ENCODE measurements at places on chromosomes 5 and 9.
A peak's percentile ranks its signal among the peaks of the same experiment; 100 is the strongest.

GRCh38 chr5:104659497-104659896 lies 1096.9 kb upstream of the NUDT12 start:
- DNase-seq = no peak

DNA sequence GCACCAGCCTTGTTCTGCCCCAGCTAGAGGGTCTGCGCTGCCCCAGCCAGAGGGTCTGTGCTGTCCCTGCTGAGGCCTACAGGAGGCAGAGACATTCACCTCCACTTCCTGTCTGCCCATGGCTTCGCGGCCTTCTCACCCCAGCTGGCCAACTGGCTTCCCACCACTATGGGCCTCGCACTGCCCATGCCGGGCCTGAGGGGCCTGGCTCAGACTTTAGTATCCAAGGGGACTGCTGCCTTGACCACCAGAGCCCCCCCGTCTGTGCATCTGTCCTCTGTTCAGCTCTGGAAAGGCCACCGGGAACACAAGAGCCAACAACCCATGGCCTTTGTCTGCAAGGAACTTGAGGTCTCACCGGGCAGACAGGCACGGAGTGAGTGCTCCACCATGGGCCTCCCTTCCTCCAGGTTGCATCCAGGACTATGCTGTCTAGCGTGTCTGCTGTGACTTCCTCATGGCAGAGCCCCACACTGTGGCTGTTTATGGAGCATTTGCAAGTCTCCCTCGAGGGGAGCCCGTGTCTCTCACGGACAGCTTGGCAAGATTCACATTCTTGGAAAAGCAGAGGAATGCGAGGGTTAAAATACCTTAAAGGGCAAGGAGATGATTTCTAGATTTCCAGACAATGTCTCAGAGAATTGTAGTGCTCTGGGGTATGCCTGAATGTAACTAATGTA lies 1.7 kb downstream of the DCANP1 start:
- no peak for DNase-seq

GRCh38 chr5:1222147-1222546 lies 3.0 kb upstream of the SLC6A18 start:
- DNase-seq = no peak

DNA sequence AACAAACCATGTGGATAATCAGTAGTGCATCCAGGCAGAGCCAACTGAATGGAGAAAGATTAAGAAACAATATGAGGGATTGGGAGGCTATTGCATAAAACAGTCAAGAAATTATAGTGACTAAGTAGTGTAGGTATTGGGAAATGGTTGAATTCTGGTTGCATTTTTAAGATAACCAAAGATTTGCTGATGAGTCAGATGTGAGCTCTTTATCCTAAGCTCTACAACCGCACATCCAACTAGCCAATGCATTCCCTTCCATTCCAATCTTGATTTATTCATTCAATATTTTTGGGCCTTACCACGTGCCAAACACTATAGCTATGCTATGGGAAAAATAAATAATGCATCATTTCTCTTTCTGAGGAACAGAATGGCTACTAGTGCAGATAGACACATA lies 524.5 kb upstream of the RGMB start:
- DNase-seq = no peak

GRCh38 chr9:3793971-3794383 lies 268.2 kb upstream of the RFX3 start:
- no peak for DNase-seq

- DNase-seq = no peak
Observed at GRCh38 chr9:137757139-137757538, 120.4 kb upstream of the CACNA1B start.

DNA sequence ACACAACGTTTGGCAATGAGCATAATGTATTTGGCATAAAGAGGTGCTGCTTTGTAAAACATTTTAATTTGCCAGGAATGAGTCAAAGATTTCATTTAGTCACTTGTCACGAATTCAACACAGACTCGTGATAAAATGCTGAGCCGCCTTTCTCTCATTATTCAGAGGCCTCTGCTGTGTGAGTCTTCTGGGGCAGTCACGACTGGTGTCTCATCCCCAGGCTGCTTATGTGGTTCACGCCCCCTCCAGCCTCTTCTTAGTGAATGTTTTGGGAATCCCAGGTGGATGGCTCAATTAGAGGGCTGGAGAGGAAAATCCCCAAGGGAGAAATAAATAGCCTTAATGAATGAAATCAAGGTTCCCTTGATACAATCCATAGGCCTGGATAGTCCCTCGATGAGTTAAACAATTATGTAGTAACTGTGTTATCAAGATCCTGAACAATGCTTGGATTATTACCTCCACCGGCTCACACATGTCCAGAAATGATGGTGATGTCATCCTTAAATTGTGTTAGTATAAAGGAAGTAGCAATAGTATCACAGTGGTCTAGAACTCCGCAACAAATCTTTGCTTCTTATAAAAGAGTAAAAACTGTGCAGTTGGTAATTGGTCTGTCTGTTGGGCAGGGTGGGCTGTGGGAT lies 192.1 kb upstream of the ADAMTS16 start:
- DNase-seq = no peak

DNA sequence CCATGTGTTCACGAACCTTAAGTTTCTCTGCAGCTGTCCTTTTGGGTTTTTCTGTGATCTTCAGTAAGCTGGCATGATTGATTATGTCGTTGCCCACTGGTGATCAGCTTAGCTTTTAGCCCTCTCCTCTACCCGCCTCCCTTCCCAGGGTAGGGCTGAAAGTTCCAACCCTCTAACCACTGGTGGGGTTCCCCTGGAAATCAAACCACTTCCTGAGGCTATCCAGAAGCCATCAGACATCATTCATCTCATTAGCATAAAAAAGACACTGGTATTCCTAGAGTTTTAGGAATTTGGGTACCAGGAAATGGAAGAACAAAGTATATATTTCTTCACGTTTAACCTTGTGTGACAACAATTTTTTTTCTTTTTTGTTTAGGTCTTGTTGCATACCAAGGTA lies 29.8 kb downstream of the SPIN1 start:
- no peak for DNase-seq

DNA sequence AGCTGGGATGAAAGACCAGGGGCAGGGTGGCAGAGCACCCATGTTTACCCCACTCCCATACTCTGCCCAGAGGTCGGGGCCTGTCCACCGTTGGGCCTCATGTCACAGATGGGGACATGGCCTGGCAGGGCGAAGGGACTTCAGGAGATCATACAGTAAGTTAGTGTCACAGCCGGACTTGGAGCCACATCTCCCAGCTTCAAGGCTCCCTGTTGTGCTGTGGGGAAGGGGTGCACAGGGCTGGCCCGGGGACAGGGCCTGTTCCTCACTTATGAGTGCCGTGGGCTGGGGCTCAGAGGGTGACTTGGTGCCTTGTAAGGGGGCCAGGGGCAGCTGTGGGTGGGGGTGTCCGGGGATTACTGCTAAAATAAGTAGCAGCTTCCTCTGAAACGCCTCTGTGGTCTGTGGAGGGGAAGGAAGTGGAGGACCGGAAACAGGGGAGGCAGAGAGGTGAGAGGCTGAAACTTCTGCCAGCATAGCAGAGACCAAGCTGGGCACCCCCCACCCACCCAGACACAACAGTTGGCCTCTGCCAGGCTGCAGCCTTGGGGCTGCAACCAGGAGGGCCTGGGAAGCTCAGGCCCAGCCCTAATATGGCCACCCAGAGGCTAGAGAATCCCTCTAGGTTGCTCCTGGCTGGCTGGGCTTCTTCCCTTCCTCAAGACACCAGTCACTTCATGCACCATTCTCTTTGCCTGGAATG lies 41.1 kb upstream of the NEK6 start:
- DNase-seq = peak; percentile 19

DNA sequence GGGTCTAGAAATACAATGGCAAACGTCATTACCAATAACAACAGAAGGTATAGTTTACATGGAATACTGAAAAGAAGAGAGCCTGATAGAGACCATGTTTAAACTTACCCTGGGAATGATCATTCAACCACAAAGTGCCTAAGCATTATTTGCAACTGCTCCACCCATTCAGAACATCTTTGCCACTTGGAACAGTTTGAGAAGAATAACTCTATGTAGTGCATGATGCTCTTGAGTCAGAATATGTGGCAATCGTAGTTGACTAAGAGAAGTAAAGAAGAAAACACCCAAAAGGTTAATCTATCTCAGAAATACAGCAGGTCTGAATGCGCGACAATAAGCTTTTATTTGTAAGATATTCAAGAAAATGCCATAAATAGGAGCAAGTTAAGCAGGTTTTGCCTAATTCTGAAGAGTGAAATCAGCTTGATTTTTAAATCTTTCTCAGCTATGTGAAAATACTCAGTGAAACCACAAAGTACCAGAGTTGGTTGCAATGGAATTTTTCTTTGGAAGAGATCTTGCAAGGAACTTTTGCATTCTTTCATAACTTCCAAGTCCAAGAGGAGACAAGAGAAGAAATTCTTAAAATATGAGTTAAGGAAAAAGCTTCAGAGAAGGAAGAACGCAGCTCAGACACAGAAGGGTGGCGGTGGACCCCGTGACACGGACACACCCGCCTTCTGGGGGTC lies 64.3 kb downstream of the HABP4 start:
- no peak for DNase-seq

Data from central memory CD4-positive, alpha-beta T cell (primary cell).